ENCODE measurements at places on chromosomes 11 and 22.

DNA sequence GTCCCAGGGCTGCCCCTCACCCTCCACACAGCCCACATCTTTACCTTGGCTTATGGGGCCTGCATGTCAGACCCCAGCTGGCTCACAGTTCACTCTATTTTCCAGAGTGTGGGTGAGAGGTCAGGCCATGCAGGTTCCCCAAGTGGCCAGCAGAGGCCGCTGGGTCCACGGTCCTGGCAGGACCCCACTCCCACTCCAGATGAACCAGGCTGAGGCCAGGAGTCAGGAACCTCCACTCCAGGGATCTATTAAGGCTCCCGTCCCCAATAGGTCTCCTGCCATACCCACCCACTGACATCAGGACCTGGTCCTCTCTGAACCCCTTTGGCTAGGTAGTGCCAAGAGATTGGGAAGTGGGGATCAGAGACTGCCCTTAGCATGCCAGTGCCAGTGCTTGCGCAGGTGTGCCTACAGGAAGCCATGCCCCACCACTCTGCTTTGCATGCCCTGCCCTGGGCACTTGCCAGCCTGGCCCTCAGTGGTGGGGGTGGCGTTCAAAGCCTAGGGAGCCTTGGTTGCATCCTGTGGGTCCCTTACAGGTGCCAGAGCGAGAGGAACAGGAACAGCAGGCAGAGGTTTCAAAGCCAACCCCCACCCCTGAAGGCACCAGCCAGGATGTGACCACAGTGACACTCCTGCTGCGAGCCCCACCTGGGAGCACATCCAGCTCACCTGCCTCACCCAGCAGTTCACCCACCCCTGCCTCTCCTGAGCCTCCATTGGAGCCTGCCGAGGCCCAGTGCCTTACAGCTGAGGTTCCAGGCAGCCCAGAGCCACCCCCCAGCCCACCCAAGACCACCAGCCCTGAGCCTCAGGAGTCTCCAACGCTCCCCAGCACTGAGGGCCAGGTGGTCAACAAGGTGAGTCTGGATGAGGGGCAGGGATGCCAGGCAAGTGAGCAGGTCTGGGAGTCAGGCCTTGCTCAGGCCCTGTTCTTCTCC, 8.3 kb downstream of the SMTN start:
- no peak for DNase-seq

GRCh38 chr22:22689621-22690345, 45.4 kb downstream of the GGTLC2 start:
- DNase-seq = no peak

- no peak for DNase-seq
Observed at GRCh38 chr11:121927097-121927785, 188.8 kb downstream of the BLID start.

DNA sequence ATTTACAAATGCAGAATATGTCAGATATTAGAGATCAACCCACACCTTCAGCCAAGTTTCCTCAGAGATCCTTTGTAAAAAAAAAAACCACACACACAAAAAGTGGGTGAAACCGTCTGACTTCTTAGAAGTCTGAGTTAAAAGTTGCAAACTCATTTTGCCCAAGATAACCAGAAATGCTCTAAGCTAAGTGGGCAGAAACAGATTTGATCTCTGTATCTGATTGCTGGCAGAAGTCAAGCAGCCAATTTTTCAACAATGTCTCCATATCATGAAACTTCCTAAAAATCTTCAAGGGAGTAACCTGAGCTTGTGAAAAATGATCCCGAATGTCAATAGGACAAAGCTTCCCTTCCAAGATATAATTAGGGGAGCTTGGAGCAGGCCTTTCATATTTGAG, 28.6 kb upstream of the ATXN10 start:
- no peak for DNase-seq

DNA sequence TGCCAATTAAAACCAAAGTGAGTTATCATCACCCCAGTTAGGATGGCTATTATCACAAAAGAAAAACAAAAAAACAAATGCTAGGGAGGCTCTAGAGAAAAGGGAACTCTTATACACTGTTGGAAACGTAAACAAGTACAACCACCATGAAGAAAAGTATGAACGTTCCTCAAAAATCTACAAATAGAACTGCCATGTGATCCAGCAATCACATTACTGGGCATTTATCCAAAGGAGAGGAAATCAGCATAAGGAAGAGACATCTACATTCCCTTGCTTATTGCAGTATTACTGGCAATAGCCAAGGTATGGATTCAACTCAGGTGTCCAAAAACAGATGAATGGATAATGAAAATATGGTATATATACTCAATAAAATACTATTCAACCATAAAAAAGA, 1145.1 kb downstream of the LRRC4C start:
- DNase-seq = no peak

DNA sequence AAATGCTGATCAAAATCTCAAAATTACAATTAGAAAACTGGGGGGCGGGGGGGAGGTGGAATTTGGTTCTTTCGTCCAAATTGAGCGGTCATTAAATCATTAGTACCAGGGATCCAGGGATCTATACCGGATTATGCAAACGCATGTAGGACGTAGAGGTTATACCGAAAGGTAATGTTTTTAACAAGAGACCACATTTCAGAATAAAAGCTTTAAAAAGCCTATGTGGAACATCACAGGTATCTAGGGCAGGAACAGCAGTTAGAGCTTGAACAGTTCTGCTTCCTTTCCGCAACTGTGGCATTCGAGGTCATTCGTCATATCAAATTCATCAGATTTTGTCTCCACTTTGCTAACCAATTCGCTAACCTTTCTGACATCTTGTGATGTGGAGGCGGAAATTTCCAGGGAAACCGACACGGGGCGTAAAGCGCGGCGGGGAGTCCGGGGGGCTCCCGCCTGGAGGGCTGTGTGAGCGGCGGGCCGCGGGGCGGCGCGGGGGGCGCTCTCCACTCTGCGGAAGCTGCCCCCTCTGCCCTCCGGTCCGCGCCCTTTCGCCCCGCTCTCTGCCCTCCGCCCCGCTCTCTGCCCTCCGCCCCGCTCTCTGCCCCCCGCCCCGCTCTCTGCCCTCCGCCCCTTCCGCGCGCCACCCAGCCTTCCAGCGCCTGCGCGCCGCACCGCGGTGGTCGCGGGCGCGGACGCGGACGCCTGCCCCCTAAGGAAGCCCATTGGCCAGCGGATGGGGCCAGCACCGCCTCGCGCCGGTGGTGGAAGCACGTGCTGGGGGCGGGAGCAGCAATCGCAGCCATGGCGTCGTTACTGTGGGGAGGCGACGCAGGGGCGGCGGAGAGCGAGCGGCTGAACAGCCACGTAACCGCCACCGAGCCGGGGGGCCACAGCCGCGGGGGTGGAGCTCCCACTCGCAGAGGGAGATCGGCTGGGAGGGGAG, at the start of gene DDX25:
DDX25 (plus strand) TSS at position 798 of the 949 bp plus-strand sequence; CDS start at position 808, 10 bp downstream.
- no peak for DNase-seq

GRCh38 chr11:88164806-88165585, 10.2 kb downstream of the RAB38 start:
- no peak for DNase-seq

- no peak for DNase-seq
Observed at GRCh38 chr11:72773696-72774095, 20.2 kb downstream of the STARD10 start.

- no peak for DNase-seq
Observed at GRCh38 chr22:49303061-49303735, 524.5 kb downstream of the BRD1 start.

DNA sequence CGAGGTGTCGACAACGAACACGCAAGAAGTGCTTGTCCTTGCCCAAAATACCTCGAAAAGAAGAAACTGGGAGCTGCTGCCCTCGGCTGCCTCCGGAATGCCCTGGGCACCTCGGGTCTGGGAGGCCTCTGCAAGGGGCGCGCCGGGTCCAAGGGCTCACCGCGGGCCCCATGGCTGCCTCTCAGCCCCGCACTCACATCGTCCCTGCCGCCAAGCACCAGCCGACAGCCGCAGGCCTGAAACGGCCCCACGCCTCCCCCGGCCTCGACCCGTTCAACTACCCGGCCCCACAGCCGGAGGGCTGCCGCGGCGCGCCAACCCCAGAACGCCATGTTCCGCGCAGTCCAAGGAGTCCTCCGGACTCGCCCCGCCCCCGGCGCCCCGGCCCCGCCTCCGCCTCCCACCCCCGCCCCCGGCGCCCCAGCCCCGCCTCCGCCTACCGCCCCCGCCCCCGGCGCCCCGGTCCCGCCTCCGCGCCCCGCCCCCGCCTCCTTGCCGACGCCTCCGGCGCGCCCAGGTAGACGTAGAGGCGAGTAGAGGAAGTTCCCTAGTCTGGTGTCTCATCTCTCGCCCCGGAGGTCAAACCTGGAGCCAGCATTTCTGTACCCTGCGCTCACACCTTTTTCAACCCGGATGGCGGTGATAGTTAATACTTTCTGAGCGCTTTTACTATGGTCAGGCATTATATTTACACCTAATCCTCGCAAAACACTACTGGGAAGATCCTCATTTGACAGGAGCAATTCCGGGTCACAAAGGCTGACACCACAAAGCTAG, at the start of gene SIRT3:
SIRT3 (minus strand) TSS at position 346 of the 777 bp plus-strand sequence; CDS start at position 332, 14 bp downstream.
- DNase-seq = peak; percentile 60

DNA sequence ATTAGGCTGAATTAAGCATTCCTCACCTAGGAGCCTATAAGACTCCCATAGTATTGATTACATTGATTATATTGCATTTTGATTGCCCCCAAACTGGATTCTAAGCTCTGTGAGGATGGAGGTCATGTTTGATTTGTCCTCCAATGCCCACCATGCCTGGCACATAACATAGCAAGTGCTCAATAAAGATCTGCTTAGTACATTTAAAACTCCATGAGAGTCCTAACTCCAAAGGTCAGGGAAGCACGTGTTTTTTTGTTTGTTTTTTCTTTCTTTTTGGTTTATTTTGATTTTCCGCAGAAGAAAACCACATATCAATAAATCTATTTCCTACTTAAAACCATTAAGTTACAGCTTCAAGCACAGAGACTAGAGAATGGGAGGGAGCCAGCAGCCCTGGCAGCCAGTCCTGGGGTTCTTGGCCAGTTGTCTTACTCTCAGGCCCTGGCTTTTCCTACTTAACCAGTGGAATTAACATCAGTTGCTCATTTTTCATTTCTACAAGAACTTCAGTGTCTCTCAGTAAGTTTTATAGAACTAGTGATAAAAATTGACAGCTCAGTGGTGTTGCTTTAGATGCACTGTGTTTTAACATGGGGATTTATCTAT, 429.9 kb upstream of the CCDC90B start:
- DNase-seq = no peak

DNA sequence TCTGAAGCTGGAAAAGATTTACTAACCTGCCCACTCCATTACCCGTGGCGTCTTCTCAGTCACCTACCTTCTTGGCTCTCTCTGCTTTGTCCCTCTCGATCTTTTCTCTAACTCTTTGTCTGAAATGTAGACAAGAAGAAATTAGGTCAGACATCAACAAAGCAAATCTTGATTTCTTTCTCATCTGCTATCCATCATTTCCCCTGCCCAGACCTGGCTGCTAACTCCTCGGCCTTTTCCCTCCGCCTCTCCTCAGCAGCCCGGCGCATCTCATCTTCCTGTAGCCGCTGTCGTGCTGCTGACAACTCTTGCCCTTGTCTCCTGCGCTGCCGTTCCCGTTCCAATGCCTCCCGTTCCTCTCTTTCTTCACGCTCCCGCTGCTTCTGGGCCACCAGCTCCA, 1.2 kb downstream of the UBXN1 start:
- DNase-seq = no peak

DNA sequence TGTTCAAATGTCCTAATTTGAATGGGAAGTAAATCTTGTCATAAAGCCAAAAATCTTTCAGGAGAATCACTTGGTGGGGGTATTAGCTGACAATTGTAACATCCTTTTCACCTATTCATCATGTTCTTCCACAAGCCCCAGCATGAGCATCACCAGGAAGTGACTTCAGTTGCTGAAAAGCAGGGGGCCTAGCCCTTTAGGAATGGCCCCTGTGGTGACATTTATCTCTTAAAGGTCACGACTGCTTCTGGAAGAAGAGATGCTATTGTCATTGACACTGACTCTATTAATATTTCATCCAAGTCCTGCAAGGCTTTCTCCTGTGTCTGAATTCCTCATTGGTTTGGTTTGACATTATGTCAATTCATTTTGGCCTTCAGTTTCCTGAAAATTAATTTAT, 92.6 kb downstream of the OR5AK2 start:
- DNase-seq = no peak

- no peak for DNase-seq
Observed at GRCh38 chr22:50712341-50713007, 25.5 kb upstream of the ACR start.

DNA sequence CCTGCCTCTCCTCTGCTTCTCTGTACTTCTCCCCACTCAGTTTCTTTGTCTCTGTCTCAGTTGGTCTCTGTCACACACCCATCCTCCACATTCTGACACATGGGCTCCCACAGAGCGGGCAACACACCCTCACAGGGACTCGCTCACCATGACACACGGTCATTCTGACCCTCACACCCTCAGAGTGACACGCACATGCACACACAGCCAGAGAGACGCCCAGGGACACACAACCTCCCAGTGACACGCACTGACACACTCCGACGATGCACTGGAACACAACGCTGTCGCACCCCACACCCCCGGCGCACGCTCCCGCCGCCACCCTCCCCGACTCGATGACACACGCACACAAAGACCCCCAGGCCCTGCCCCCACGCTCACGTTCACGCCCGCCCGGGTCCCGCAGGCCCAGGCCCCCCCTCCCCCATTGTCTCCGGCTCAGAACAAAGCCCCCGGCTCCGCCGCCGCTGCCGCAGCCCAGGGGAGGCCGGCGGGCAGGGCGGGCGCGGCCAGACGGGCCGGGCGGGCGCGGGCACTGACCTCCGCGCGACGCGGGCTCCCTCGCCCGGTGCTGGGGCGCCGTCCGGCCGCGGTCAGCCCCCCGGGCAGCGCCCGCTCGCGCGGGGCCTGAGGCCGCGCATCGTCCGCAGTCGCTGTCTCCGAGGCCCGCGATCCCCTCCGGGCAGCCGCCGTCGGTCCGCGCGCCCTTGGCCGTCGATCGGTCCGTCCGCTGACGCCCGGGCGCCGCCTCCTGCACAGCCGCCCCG, 404 bp downstream of the DCHS1 start:
- no peak for DNase-seq

DNA sequence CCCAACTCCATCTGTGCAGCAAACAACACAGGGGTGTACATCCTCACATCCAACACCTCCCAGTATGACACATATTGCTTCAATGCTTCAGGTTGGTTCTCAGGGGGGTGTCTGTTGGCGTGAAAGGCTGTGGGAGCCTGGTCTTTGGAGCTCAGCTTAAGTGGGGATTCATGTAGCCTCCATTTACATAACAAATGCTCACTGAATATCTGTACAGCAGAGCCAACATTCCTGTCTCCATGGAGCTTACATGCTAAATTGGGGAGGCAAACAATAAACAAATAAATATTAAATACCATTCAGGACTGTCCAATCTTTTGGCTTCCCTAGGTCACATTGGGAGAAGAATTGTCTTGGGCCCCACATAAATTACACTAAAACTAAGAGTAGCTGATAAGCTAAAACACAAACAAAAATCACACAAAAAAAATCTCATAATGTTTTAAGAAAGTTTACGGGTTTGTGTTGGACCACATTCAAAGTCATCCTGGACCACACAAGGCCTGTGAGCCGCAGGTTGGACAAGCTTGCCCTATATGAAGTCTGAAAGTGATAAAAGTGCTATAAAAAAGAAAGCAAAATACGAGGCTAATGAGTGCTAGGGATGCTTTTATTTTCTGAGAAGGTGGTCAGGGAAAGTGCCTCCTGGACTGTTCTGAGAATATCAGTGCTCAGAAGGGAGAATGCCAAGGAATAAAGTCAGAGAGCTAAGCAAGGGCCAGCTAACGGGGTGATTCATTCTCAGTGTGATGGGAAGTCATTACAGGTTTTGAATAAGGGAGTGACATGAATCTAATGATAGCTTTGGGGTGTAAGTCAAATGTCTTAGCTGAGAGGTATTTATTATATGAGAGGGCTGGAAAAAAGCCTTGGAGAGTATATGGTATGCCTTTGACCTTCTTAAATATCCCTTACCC, 41.6 kb downstream of the CD44 start:
- no peak for DNase-seq

GRCh38 chr11:126660761-126661425, 305.4 kb downstream of the ST3GAL4 start:
- no peak for DNase-seq

All from NCI-H187 treated with DMSO at 0.1 percent for 48 hours (cell line).